CD4-positive, alpha-beta T cell treated with Interleukin-12 subunit alpha and Interleukin-12 subunit beta, for 1 hour (primary cell): ENCODE measurements at places on chromosomes 3 and 15.

- DNase-seq: no peak
Measured at GRCh38 chr3:172251211-172251610, 197.0 kb downstream of the GHSR start.

- DNase-seq: no peak
Measured at GRCh38 chr3:26668171-26668570, 45.6 kb downstream of the LRRC3B start.

DNA sequence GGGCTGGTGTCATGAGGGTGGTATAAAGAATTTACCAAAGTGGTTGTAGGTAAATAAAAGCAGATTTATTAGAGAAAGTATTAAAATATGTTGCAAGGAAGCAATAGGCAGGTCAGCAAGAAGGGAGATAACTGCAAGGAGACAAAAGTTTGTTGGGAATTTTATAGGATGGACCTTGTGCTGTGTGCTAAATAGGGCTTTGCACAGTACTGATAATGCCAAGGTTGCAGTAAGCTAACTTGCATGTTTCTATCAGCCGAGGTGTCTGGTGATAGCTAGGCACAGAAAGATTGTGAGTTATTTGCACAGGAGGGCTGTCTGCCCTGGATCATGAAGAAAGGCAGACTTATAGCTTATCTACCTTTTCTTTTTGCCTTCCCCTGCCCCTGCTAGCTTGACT is 102.5 kb upstream of the SPRED1 start:
- DNase-seq: no peak

DNA sequence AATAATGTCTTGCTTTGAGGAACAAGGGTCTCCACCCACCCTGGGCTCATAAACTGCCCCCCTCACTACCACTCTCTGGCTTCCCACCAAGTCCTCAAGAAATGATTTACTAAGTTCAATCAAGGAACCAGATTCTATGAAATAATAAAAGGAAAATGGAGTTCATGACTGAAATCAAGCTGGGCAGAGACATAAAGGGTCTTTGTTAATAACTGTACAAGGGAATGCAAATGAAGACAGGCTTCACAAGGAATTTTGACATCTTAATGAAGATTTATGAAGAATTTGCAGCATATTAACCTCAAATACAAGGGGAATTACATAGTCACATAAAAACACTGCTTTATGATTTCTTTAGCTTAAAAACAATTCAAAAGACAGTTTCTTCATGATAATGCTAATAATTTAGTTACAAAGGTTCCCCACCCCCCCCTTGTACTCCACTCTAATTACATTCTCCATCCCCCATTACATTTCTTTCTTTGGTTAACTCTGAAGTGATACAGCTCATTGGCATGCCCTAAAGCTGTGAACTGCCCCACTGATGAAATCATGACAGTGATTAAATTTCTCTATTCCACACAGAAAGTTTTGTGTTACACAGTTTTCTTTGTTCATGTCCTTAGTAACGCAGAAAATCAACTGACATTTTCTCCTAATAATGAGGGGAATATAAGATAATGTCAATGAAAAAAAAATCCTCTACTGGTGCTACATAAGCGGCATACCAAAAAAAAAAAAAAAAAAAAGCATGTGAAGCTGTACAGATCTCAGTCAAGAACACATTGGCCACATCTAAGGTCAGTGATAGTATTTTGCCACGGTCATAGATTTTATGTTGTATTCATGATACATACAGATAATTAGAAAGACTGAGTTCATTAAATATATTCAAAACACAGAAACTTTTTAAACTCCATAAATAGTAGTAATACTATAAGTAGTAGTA is 54.4 kb downstream of the WWTR1 start:
- no peak for DNase-seq

DNA sequence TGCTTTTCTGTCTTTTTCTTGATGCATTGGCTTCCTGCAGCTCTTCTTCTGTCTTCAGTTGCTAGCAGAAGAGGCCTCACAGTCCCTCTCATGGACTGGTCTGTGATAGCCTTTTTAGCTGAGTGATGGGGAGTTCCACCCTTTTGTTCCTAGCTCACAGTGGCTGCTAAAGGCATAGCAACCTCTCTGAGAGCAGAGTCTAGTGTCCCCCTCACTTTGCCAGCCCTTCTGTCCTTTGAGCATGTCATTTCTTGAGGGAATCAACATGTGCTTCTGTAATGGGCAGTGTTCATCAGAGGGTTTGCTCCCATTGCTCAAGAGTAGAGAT is 44.4 kb downstream of the GAP43 start:
- no peak for DNase-seq

GRCh38 chr3:54131026-54131605 is 8.8 kb downstream of the CACNA2D3 start:
- no peak for DNase-seq

DNA sequence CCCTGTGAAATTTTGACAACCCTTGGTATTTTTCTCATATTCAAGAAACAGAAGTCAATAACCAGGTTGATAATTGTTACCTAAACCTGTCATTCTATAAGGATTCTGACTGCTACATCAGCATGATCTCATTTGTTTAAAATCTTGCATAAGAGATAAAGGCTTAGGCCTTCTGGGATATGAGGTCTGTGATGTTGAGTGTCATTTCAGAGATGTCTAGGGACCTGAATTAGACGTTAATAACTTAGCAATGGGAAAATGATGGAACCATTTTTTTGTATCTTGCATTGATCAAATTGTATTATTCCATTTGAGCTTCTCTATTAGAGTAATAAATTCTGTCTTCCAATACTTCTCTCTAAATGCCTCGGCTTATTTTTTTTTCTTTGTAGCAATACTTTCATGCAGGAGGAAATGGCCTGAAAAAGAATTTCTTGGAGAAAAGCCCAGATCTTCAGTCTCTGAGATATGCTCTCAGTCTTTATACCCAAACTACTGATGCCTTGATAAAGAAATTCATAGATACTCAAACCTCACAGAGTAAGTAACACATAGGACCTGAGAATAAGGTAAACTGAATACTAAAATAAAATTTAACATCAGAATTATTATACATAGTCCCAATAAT is 589.3 kb downstream of the UNC13C start:
- DNase-seq: no peak

- no peak for DNase-seq
Measured at GRCh38 chr3:156792945-156793344, 33.2 kb upstream of the LEKR1 start.

GRCh38 chr3:114953215-114953799 is 193.8 kb downstream of the ZBTB20 start:
- no peak for DNase-seq

GRCh38 chr3:120765830-120766493 is 23.4 kb downstream of the GTF2E1 start:
- DNase-seq: no peak

DNA sequence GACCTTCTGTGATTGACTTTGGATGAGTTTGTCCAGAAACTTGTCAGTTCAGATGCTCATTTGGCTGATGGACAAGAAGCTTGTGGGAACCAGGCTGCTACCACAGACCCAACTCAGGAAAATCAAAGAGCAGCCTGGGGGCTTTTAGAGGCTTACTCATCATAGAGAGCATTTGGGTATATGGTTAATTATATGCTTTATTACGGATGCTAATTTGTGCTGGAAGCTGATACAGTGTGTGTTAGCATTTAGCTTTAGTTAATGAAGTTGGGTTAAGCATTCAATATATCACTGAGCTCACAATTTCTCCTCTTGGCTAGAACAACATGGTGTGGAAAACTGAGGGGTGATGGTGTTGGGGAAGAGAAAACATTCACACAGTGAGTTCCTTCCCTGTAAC is 664.2 kb upstream of the CFAP20DC start:
- no peak for DNase-seq

- no peak for DNase-seq
Measured at GRCh38 chr15:82018201-82018600, 27.6 kb downstream of the MEX3B start.

GRCh38 chr3:72627271-72627670 is 221.0 kb downstream of the SHQ1 start:
- DNase-seq: no peak

GRCh38 chr3:146972726-146973125 is 367.6 kb upstream of the PLSCR5 start:
- no peak for DNase-seq

- no peak for DNase-seq
Measured at GRCh38 chr3:155763870-155764463, 19.1 kb upstream of the PLCH1 start.

GRCh38 chr3:168383573-168383972 is 287.8 kb upstream of the GOLIM4 start:
- DNase-seq: no peak

GRCh38 chr3:113832477-113833164 is 6.0 kb upstream of the GRAMD1C start:
- DNase-seq: no peak

GRCh38 chr3:134251731-134252391 is 1.2 kb upstream of the RYK start:
- no peak for DNase-seq

DNA sequence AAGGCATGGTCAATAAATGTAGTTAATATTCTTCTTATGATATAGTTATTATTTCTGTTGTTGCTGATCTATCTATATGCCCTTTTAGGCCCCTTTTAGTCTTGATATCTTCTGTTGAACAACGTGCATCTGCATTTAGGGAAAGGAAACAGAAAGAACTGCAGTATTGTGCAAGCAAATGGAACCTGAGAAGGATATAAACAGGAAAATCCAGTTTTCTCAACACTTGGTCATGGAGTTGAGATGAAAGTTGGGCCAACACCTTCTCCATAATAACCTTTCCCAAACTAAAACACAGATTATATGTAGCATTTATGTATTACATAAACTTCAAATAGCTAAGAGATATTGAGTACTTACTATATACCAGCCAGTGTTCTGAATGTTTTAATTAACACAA is 179.7 kb downstream of the ADAMTS9 start:
- DNase-seq: no peak

DNA sequence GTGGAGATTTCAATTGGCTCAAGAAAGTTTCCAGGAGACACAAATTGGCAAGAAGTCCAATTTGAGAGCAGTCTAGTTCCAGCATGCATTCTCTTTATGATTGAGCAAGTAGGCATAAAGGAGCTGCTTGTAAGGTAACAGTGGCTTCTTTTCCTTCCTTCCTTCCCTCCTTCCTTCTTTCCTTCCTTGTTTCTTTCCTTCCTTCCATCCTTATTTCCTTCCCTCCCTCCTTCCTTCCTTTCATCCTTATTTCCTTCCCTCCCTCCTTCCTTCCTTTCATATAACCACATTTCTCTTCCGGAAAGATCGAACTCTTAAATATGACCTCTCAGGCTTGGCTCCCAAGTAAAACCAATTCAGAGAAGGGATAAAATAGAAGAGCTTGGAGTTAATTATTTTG is 29.4 kb upstream of the ATP11B start:
- no peak for DNase-seq

DNA sequence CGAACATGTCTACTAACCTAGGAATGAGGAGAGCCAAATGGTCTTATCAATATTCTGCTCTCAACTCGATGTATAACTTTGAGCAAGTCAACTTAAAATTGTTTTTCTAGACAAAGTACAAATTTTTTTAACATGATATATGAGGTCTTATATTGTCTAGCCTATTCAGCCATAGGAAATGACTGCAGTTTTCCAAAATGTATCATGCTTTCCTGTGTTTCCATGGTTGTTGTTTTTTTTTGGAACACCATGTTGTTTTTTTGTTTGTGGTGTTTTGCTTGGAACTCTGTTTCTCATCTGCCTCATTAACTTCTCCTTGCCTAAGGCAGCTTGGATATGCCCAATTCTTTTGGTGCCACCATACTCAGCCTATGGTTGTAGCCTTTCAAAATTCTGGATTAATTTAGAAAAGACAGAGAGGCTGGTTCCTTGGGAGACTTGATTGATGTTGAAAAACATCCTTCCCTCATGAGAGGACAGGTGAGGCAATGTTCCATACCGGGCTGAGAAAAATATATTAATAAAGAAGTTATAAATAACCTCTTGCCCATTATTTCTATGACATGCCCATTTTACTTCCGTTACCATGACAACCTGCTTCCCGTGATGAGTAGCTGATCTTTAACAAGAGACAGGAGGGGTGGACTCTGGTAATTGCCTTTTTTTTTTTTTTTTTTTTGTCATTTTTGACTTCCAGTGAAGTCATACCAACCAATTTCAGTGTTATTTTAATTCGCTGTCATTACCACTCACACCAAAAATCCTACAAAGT is 687.9 kb upstream of the GRM7 start:
- DNase-seq: no peak

DNA sequence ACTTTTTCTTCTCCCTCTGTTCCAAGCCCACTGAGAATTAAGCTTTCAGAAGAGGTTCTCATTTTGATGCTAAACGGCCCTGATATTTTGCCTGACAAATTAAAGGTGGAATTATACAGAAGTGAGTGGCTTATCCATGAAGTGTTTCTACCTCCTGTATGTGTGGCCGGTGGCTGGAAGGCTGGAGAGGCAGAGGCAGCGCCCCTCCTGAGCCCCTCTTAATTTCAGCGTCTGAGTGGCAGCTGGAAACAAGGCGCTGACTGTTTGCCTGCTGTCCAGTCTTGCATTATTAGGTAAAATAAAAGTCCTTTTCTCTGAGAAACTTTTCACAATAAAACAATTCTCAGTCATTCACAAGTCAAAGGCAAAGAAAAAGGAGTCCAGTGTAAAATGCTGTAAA is 685.7 kb downstream of the MCTP2 start:
- DNase-seq: no peak

DNA sequence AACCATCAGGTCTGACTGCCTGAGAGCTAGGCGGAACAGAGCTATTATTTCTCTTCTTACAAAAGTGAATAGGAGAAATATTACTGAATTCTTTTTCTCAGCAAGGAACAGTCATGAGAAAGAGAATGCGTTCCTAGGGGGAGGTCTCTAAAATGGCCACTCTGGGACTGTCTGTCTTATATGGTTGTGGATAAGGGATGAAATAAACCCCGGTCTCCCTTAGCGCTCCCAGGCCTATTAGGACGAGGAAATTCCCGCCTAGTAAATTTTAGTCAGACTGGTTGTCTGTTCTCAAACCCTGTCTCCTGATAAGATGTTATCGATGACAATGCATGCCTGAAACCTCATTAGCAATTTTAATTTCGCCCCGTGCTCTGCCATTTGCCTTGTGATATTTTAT is 20.1 kb upstream of the WDR5B start:
- DNase-seq: no peak

DNA sequence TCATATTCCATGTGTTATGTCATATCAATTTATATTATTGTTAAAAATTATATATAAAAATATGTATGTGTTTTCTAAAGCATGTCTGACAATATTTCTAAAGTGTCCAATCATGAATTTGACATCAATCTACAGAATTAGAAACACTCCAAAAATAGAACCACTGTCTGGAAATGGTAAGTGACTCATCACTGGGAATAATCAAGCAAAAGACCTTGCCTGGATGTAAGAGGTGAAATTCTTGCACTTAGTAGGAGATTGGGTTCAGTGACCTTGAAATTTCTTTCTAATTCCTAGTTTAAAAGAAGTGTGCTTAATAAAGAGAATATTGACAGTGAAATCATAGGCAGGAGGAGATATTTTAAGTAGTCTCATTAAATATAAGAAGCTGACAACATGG is 188.8 kb downstream of the ZNF385D start:
- no peak for DNase-seq

DNA sequence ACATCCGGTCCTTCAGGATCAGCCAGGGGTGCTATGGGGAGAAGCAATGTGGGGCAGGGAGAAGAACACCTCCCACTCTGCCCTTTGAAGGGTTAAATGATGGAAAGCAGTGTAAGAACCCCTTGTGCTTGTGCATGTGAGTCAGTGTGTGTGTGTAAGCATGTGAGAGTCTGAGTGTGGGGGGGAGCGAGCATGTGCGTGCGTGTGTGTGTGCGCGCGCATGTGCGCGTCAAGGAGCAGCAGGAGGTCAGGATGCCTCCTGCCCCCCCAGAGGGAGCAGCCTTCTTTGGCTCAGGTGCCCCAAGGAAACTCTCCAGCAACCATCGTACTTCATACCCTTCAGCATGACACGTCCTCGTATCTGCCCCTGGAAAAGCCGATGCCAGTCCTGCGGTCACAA is 30.3 kb downstream of the GALNT15 start:
- DNase-seq: no peak
